ENCODE measurements at places on chromosomes 5 and 9. TPM values are rescaled to one million over a fixed set of nuclear protein-coding genes. Genes with fewer than 3 reads are reported as not detected.

The OR1Q1 gene
- not detected for total RNA-seq

The BAAT gene
- 439 TPM for total RNA-seq

- H3K36me3 ChIP-seq: no peaks in the 10 kb centered on the region
- DNase-seq: no peak
These were observed 6.2 kb upstream of the TMEM141 start for GRCh38 chr9:136784997-136785361.

- no peak for DNase-seq
- H3K4me1 ChIP-seq: no peaks in the 10 kb centered on the region
- H3K4me3 ChIP-seq: no peak overlapping the region
- no peak overlapping the region for H3K27ac ChIP-seq
These were observed 20.0 kb upstream of the SPATA31E1 start for GRCh38 chr9:87862536-87863268.

GRCh38 chr5:71767661-71768060, 48.6 kb downstream of the CARTPT start:
- no peaks in the 10 kb centered on the region for H3K36me3 ChIP-seq
- H3K27me3 ChIP-seq: no peaks in the 10 kb centered on the region
- H3K27ac ChIP-seq: no peak overlapping the region
- DNase-seq: no peak

GRCh38 chr5:114223866-114224265, 138.0 kb upstream of the KCNN2 start:
- H3K36me3 ChIP-seq: no peaks in the 10 kb centered on the region
- no peak overlapping the region for H3K4me3 ChIP-seq
- no peaks in the 10 kb centered on the region for H3K27me3 ChIP-seq
- H3K27ac ChIP-seq: no peak overlapping the region
- no peak for DNase-seq

GRCh38 chr5:143657647-143658285, 154.2 kb upstream of the HMHB1 start:
- H3K4me3 ChIP-seq: no peak overlapping the region
- no peaks in the 10 kb centered on the region for H3K27me3 ChIP-seq
- no peak for DNase-seq
- no peaks in the 10 kb centered on the region for H3K36me3 ChIP-seq
- H3K27ac ChIP-seq: no peak overlapping the region

DNA sequence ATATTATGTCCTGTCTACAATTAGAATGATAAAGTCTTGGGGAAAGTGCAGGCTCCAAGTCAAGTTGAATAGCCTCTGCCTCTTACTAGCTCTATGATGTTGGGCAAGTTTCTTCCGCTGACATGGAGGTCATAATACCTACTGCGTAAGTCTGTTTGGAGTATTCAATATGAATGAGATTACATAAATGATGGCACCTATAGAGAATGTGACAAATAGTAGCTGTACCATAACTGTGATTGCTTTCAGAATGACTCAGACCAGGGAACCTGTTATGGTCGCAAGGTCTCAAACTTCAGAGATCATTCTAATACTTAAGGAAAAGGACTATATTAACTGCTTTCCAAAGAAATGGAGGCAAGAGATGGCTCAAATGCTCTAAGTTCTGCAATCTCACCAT, 94.0 kb upstream of the ABCA1 start:
- H3K36me3 ChIP-seq: no peaks in the 10 kb centered on the region
- no peaks in the 10 kb centered on the region for H3K27me3 ChIP-seq

GRCh38 chr9:108696156-108696555, 159.6 kb downstream of the ACTL7B start:
- H3K36me3 ChIP-seq: no peaks in the 10 kb centered on the region
- H3K4me3 ChIP-seq: no peak overlapping the region
- H3K27me3 ChIP-seq: no peaks in the 10 kb centered on the region
- no peak for DNase-seq
- no peak overlapping the region for H3K27ac ChIP-seq

- DNase-seq: no peak
- no peaks in the 10 kb centered on the region for H3K4me1 ChIP-seq
- peaks cover 13% of the 10 kb centered on the region for H3K36me3 ChIP-seq
These were observed 79.5 kb downstream of the CDC14B start for GRCh38 chr9:96540106-96540505.

DNA sequence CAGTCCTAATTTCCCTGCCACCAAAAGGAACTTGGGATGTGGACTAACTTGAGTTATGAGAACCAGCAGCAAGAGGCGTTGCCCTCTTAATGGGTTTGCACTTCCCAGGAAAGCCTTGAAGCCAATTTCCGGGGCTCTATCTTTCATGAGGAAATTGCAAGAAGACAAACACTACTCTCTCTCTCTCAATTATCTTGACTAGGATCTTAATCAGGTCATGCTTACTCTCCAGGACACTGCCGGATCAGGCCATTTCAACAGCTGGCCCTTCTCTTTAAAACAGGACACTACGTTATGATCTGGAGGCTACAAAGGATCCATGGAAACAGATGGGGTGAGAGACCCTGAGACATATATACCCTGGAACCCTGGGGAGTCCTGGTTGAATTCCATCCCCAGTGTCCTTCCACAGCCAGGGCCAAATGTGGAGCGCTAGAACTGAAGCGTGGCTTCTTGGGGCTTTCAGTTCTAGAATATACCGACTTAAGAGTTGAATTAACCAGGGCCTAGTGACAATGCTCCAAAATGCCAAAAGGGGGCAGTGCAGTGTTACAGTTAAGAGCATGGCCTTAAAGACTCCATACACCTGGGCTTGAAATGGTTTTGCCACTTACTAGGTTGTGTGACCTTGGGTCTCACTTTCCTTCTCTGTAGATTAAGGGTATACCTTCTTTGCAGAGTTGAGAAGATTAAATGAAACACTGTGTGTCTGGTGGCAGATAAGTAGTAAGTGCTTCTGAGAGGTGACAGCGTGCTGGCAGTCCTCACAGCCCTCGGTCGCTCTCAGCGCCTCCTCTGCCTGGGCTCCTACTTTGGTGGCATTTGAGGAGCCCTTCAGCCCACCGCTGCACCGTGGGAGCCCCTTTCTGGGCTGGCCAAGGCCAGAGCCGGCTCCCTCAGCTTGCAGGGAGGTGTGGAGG, 21.1 kb downstream of the FAM219A start:
- no peaks in the 10 kb centered on the region for H3K36me3 ChIP-seq
- H3K27me3 ChIP-seq: no peaks in the 10 kb centered on the region
- H3K27ac ChIP-seq: no peak overlapping the region
